AG04449 (cell line): ENCODE measurements at places on chromosomes 5 and 9.

DNA sequence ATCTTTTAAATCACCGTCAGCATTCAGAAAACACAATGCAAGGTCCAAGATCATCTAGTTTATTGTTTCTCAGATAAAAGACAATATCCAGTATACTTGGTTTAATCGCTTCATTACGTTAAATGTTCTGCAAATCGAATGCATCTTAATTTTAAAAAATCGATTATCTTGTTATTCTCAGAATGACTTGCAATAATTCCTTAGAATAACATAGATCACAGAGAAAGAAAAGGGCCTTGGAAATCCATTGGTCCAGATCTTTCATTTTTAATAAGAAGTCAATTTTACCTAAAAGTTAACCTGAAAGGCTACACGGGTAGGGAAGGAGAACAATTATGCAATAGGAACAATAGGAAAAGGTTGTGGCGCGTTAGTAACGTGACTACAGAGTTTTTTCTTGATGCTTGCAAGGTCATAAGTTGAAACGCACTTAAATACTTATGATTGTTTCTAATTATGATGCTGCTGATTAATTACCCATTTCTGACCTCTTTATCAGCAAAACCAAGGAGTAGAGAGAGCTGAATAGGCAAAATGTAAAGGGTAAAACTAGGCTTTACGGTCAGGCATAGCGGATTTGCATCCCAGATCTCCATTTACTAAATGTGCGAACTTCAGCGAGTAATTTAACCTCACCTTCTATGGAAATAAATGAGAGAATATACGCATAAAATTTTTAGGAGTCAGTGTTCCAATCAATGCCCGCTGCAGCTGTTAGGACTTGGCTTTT is 769 bp upstream of the LYRM7 start:
- DNase-seq = no peak

- DNase-seq = no peak
These were observed 101.7 kb upstream of the DAPK1 start for GRCh38 chr9:87395804-87396479.

DNA sequence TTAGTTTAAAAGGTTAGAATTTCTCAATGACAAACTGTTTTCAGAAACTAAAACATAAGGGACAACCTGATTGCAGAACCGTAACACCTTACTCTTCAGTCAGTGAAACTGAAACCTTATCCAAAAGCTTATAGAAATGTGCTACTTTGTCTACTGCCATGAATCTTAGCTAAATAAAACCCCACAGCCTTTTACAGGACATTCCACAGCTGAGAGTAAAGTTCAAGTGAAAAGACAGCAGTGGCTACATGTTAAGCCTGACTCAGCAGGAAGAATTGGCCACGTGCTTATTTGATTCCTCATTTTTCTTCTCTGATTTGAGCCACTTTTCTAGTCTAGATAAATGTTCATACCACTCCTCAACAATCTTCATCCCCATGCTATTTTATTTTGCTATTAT is 278.7 kb upstream of the ISL1 start:
- no peak for DNase-seq

DNA sequence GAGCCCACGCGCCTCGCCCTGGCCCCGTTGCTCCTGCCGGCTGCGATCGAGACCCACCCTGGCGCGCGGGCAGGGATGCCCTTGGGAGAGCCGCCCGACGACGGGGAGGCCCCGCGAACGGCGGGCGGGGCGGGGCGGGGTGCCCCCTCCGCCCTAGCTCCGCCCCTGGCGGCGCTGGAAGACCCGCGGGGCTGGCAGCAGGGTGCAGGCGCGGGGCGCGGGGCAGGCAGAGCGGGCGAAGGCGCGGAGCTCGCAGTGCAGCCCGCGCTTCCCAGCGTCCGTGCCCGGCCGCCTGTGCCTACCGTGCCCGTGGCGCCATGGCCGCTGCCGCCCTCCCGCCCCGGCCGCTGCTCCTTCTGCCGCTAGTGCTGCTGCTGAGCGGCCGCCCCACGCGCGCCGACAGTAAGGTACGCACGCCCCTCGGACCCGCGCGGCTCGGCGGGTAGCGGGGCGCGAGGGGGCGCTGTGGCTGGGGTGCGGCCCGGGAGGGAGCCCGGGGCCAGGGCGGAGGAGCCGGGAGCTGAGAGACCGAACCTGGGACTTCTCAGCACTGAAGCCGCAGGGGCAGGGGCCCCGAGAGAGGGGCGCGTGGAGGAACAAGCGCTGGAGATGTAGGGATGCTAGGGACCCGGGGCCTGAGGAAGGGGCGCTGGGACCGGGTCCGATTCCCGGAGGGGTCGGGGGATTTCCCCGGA is at the start of gene OLFML2A:
OLFML2A (plus strand) TSS at position 180 of the 695 bp plus-strand sequence; CDS start at position 318, 138 bp downstream.
- DNase-seq = no peak

DNA sequence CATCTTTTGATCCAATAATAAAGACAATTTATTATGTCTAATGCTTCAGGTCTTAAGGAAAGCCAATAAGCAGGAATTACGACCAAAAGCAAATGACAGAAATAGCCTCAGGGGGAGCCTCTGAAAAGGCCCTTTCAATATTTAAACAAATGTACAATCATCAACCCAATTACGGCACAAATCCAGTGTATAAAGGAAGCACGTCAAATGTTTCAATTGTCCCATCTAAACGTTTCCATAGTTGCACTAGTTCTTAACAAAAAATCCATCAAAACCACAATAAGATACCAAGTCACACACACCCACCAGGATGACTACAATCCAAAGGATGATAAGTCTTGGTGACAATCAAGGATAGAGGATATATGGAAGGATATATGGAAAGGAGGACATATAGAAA is 41.9 kb downstream of the PSMB7 start:
- no peak for DNase-seq

DNA sequence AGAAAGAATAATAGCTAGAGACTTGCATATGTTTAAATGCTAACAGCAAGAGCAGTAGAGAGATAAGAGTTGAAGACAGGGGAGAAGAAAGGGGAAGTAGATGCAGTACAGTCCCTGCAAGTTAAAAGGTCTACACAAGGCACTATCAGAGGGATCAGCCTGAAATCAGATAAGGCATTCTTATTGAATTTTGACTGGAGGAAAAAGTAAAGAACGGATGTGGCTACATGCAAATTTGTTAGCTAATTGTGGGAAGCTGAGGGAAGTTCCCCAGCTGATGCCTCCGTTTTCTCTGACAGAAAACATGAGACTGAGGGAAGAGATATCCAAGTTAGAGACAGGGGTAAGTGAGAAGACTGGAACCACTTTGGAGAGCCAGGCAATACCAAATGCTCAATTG is 12.9 kb upstream of the RHOBTB3 start:
- DNase-seq = no peak

DNA sequence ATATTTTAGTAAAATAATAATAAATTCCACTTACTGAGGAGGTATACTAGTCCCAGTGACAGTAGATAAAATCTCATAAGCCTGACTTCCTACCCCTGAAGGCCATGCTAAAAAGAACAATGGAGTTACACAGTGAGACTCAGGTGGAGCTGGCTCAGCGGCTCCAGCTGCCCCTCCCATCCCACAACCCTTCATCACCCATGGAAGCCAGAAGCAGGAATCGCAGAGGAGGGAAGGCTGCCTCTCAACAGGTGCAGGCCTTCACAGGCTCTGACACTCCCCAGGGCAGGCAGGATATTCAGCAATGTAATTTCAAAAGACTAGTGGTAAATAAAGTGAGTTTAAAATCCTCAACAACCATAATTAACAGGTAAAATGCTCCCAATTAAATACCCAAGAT is 67.5 kb downstream of the FANCC start:
- no peak for DNase-seq

- DNase-seq = no peak
These were observed 35.9 kb upstream of the PCSK1 start for GRCh38 chr5:96468956-96469355.
